Activated CD4-positive, alpha-beta T cell treated with anti-CD3 and anti-CD28 coated beads, Interleukin-2, amount 50 U/mL, for 48 hours (primary cell): ENCODE measurements at places on chromosomes 3 and 15.

DNA sequence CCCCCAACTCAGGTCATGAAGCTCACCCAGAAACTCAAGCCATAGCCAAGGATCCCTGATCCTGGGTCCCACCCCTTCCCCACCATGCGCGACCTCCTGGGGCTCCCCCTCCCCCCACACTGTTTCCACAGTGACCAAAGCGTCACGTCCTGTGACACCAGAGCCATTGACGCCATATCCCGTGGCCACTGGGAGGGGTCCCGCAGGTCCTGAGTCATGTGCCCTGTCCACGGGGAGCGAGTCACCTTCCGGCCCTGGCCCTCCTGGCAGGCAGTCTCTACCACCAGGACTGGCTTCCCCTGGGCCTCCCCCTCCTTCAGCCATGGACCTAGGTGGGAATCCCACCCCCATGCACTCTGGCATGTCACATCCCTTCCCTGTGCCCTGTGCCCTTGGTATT lies 15.6 kb downstream of the SEMA3F start:
- no peak for DNase-seq

GRCh38 chr3:116161575-116162525 lies 283.4 kb downstream of the LSAMP start:
- no peak for DNase-seq

GRCh38 chr3:31213869-31214486 lies 318.7 kb upstream of the STT3B start:
- DNase-seq = no peak

DNA sequence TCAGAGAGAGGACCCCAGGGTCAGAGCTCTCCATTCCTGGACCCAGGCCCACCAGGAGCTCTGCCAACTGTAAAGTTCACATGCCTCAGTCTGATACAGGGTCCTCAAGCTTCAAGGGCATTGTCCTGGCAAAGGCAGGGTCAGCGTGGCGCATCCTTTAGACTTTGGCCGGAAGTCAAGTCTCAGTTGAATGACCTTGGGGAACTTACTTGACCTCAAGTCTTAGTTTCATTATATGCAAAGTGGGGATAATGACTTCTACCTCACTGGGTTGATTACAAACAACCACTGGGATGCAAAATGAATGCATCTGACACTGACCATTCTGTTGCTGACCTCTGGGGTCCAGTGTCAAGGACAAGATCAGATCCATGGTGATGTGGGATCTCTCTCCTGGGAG lies 70.6 kb upstream of the CTSH start:
- DNase-seq = no peak

GRCh38 chr15:39792844-39793335 lies 10.2 kb upstream of the FSIP1 start:
- DNase-seq = no peak

DNA sequence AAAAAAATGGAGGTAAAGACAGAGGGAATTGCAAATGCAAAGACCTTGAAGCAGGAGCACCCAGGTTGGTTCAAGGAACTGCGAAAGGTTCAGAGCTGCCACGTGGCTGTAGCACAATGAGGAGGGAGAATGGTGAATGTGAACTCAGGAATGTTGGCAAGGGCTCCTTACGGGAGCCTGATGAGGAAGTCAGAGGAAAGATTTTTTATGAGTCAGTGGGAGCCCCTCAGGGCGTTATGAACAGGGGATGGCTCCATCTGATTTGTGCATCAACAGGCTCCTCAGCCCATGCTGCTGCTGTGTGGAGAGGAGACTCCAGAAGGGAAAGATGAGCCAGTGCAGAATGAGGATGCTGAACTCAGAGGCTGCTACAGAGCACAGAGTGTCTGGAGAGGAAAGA lies 194.4 kb downstream of the ARRDC4 start:
- no peak for DNase-seq

DNA sequence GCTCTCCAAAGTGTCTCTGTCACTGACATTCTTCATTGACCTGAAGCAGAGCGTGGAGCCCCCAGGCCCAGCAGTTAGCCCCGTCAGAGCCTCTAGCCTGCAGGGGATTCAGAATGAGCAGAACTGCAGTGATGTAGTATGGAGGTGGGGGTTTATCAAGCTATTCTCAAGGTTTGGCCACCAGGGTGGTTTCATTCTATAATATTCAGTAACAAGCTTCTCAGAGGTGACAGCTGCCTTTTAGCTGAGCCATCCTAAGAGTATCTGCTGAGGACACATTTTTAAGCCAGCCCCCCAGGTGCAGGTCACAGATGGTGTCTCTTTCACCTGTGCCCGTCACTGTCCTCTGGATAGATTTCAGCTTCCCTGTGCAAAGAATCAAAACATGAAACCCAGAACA lies 31.9 kb downstream of the CMTM7 start:
- no peak for DNase-seq

- no peak for DNase-seq
Measured at GRCh38 chr3:61134532-61134931, 116.7 kb downstream of the FHIT start.

- DNase-seq = no peak
Measured at GRCh38 chr3:36166477-36166876, 213.8 kb upstream of the STAC start.

GRCh38 chr3:183437666-183438564 lies 9.5 kb upstream of the MCF2L2 start:
- DNase-seq = no peak

DNA sequence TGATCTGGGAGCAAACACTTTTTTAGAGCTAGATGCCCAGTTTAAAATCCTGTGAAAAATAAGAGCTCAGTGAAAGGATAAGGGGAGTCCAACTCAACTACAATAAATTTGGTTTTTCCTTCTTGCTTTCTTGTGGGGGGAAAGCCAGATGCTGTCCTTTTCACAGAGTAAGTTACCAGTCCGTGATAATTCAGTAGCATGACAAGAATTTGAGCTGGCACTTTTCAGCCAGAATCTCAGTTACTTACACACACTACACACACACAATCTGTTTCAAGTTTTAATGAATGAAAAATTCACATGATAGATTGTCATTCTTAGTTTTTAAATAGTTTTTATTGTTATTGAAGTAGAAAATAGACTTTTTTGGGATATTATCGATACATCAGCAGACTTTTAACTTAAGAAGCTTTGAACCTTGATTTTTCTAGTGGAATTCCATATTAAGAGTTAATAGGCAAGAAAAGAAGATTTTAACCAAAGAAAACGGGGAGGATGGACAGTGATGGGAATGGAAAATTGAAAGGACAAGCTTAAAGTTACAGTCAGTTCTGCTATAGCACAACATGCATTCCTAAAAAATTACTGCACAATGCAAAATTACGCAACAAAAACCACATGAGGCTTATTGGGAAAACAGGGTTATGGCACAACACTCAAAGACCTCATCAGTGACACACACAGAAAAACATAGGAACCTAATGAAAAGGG lies 47.0 kb downstream of the PSMD6 start:
- DNase-seq = no peak

DNA sequence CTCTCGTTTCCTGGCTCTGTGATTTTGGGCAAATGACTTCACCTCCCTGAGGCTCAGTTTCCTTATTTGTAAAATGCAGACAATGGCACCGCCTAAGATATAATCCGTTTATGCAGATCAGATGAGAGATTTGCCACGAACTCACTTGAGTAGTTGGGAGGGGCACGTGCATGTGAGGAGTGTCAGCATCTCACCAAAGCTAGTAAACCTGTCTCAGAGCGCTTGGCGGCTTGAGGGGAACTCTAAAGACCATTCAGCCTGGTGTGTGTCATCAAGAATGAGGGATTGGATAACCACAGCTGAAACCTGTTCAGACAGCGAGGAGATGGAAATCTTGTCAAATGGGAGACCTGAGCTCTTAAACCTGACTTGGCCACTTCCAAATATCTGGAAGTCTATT lies 48.7 kb downstream of the BDH1 start:
- DNase-seq = no peak

- no peak for DNase-seq
Measured at GRCh38 chr3:170962411-170962810, 54.0 kb upstream of the EIF5A2 start.

DNA sequence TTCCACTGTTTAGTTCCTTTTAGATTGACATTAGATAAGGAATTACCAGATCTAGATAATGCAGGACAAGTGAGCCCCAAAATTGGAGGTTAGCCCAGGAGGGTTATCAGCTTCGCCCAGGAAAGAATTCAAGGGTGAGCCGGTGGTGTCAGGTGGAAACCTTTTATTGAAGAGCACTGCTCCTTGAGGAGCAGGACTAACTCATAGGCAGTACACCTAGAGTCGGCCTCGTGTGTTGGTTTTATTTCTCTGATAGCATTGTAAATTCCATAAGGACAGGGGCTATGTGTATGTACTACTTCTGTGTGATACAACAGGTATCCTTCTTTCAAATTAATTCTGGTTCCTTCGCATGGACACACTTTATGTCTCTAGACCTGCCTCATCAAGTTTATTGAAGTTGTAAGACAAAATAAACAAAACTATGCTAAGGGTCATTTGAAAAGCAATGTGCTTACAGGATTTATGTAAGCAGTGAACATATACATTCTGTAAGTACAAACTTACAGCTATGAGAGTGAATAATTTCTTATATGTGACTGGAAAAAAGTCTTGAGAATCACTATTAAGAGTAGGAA lies 57.2 kb downstream of the SNX4 start:
- no peak for DNase-seq

DNA sequence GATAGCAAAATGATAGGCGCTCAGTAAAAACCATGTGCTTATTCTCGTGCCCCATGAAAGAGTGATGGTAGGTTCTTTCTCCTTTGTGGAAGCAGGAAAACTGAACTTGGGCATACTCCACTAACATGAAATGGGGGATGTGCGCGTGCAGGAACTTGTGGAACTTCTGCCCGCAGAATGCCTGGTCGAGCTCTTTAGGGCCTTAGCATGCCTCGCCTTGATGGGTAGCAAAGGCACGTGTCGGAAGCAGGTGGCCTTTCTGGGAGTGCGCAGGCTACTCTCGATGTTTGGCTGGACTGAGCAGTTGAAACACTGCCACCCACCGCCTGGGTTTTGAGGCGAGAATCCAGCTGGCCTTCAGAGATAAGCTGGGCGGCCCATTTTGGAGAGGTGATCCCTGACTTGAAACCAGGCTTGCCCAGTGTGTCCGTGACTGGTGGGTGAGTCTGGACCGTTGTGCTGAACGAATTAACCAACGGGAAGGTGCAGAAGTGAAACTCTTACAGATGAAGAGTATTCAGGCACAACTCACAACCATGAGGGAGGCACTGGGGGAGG lies 842 bp downstream of the PCCB start:
- peak; percentile 22 for DNase-seq

GRCh38 chr15:86016750-86017149 lies 62.9 kb upstream of the AGBL1 start:
- DNase-seq = no peak

- DNase-seq = no peak
Measured at GRCh38 chr3:10371167-10371566, 50.3 kb upstream of the SEC13 start.

- no peak for DNase-seq
Measured at GRCh38 chr3:173221010-173221409, 80.0 kb upstream of the SPATA16 start.
